ENCODE measurements at places on chromosomes 6 and 20.

DNA sequence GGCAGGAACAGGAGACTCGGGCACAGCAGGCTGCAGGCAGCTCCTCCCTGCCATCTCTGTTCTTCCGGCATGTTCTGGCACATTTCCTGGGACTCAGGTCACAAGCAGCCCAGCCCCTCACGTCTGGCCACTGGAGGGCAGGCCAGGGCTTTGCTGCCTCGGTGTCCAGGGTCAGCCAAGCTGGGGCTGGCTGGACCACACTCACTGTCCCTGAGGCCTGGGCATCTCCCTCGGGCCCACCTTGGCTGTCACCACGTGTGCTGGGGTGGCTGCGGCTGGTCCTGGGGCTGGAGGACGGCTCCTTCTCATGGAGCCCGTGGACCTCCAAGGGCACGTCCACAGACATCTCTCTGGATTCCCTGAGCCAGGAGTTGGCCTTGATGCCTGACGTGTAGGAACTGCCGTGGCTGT lies 18.5 kb downstream of the FRMD1 start:
- no peak for DNase-seq

GRCh38 chr6:135225911-135226310 lies 44.8 kb downstream of the MYB start:
- no peak for DNase-seq

DNA sequence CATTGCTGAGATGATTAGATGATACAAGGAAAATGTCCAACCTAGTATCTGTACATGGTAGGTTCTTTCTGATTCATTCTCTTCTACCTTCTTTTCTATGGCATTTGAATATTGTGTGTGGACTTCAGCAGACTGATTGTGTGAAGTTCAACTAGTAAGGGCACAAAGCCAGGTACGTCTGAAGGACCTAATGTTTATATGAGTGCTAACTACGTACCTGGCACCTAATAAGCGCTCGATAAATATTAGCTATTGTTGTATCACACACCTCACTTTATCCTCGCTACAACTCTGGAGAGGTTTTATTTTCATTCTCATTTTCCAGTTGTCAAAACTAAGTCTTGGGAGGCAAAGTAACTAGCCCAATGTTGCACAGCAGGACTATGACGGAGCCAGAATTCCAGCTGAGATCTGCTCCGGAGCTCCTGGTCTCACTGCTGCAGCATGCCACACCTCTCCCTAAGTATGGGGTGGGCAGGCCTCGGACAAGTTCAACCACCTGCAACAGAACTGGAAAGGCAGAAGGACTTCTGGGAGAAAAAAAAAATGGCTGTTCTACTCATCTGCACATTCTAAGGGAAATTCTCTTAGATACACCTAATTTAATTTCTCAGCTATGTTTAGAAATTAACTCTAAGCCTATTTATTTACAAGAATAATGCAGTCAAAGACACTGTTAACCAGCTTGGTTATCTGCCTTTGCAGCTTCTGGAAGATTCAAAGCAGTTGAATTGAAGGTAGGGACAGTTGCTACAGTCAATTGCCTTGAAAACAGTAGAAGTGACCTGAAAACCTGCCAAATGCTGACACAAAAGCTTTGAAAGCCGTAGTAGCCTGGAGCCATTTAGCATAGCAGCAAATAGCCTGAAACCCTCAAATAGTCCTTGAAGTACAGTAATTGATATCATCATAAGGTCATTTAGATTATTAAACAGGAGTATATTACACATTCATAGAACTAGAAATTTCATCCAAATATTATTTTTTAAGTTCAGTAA lies 165.0 kb downstream of the PDE7B start:
- no peak for DNase-seq

GRCh38 chr6:158668707-158669103 lies 18.9 kb downstream of the SYTL3 start:
- DNase-seq: no peak

DNA sequence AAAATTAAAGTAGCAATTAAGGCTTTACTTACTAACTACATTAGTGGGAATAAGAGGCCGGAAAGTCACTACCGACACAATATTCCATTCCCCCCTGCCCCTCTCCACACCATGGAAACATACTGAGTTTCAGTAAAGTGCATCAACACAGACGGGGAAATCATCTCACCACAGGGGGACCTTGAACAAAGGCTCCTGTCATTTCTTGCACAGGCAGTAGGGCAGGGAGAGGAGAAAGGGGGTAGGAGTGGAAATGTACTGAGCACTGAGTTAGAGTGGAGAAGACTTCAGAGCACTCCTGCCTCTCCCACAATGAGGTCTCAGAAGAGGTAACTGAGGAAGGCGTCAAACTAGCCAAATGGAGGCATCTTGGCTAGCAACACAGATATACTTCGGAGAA lies 1426.9 kb upstream of the EYS start:
- no peak for DNase-seq

DNA sequence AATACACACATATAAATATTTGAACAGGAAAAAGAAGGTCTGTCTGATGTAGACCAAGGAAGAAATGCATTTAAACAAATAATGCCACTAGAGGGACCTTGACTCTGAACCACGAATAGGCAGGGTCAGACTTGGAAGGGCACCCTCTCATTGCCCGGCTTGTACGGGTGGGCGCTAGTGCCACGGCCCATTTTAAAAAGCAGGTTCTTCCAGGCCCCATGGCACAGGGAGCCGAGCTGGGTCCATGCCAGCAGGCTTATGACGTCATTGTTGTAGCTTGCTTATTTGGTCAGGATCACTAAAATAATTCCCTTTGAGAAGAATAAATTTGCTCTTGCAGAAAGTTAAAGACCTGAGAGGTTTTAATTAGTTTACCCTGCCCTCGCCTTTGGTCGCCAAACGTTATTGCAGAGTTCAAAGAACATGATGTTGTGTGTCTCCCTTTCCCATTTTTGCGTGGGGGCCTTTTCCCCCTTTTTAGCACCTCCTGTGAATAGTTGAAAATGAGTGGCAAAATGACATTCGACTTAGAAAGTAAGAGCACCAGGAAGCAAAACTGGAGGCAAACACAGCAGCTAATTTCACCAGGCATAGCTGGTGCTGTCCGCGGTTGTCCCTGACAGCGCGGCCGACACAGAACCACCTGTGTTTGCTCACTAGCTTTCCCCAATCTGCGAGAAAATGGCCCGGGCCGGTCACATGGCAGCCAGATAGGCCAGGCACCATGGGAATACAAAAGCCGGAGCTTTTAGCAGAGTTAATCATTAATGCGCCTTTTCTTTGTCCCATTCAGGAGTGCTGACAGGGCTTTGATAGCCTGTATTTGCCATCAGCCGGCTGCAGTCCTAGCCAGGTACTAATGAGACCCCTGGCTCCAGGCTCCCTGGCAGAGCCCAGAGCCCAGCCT lies 93.8 kb downstream of the FOXA2 start:
- no peak for DNase-seq

DNA sequence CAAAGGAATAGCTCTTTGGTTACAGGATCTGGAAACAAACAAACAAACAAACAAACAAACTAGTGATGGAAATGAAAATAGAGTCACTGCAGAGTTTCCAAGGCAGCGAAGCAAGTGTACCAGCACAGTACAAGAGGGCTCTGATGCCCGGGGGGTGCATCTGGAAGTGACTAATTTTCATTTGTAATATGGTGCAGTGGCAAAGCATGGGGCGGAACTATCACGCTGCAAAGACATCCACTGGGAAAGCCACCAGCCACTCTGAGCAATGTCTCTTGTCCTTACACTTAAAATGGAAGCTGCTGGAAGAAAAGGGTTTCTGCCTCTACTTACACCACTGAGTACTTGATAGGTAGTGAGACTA lies 44.4 kb upstream of the NEDD9 start:
- no peak for DNase-seq

DNA sequence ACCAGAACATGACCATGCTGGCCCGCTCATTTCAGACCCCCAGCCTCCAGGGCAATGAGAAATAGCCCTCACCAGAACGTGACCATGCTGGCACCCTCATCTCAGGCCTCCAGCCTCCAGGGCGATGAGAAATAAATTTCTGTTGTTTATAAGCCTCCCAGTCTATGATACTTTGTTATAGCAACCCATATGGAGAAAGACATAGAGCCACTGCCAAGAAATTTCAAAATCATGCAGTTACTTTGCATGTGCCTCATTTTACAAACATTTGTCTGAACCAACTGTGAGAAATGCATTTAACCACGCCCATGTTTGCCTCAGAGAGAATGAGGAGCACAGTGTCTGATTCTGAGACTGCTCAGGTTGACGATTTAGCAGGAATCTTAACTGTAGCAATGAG lies 15.5 kb downstream of the CYP39A1 start:
- no peak for DNase-seq

GRCh38 chr6:66897576-66897975 lies 1190.5 kb upstream of the EYS start:
- peak; percentile 25 for DNase-seq

GRCh38 chr20:48684501-48685041 lies 143.2 kb downstream of the PREX1 start:
- DNase-seq: no peak

GRCh38 chr20:43542161-43542560 lies 16.7 kb upstream of the SGK2 start:
- DNase-seq: no peak

- DNase-seq: no peak
Observed at GRCh38 chr6:21325201-21325856, 268.2 kb upstream of the SOX4 start.

GRCh38 chr20:22762576-22763256 lies 178.3 kb upstream of the FOXA2 start:
- no peak for DNase-seq

DNA sequence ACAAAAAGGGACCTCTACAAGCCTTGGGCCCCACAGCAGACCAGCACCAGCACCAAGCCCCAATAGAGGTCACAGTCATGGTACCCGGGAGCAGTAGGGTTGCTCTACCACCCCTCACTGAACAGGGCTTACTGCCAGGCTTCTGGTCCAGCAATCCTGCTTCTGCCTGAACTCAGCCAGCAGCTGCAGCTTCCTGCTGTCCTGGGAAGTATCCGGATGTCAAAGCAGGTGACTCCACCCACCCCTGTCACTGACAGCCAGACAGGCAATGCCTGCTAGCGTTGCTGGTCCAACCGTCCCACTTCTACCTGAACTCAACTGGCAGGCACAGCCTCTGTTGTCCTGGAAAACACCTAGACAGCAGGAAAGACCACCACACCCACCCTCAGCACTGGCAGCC lies 47.0 kb upstream of the PCSK2 start:
- DNase-seq: no peak

DNA sequence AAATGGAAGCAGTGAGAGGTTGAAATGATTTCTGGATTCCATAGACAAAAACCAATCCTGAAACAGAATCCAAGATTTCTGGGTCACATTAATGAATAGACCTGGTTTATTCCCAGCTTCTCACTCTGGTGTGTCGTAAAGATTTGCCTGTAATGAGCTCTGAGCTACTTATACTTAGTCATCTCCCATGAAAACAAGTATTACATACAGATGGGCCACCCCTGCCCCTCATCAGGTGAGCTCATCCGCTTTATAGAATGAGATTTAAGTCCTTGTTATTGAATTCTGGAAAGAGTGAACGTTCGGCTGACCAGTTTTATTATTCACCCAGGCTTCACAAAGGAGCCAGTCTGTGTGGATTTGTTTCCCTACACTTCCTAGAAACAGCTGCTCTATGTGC lies 47.1 kb upstream of the TMEM181 start:
- no peak for DNase-seq

- no peak for DNase-seq
Observed at GRCh38 chr6:127857051-127857637, 43.7 kb downstream of the THEMIS start.

DNA sequence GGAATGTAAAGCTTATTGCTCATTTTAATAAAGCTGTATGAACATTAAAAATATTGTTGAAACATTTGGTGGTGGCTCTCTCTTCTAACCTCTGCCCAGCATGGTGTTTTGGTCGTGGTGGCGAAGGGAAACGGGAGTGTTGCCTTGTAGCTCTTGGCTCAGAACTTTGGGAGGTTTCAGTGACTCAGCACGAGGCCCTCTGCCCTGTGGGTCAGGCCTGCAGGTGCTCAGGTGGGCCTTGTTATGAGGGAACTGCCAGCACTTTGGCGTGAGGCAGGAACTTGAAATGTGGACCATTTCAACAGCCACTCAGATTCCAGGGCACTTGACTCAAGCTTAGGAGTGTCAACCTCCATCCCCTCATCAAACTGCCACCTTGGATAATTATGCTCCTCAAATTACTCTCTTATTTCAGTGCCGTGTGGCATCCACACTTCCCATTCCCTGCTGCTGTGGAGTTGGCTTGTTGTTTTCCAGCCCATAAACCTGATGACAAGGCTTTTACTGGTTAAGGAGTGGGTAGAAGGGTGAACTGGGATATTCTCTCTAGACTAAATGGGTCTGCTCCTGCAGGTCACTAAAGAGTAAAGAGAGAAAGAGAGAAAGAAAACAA lies 36.3 kb downstream of the PRDM1 start:
- DNase-seq: no peak

DNA sequence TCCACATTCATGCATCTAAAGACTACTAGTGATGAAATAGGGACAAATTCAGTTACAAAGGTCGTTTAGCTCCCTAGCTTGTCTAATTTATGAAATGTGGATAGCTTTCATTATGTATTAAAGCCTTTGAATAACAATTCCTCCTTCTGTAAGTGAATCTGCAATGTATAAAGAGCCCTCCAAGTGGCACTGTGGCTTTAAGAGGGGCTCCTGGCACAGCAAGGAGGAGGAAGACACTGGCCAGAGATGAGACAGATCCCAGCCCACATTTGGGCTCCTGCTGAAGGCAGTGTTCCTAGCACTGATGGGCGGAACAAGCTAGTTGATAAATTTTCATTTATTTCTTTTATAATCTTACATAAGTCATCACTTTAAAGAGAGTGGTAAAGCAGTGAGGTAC lies 17.6 kb upstream of the FUCA2 start:
- no peak for DNase-seq

GRCh38 chr6:150088481-150089154 lies 19.7 kb upstream of the ULBP3 start:
- no peak for DNase-seq

DNA sequence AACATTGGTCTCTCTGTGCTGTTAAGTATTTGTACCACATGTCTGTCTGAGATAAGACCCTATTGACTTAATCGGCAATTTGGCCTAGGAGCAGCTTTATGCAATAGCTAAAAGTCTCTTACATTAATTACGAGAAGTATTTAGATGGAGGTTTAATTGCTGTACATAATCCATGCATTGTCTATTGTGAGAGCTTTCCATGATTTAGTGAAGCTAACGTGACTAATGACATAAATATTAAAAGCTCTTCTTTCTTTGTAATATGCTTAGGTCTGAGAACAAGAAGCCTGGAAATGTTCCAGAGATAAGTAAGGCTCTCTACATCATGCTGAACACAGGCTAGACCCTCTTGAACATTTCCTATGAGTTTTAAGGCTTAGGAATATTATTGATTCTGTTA lies 32.7 kb upstream of the FAM83B start:
- no peak for DNase-seq

DNA sequence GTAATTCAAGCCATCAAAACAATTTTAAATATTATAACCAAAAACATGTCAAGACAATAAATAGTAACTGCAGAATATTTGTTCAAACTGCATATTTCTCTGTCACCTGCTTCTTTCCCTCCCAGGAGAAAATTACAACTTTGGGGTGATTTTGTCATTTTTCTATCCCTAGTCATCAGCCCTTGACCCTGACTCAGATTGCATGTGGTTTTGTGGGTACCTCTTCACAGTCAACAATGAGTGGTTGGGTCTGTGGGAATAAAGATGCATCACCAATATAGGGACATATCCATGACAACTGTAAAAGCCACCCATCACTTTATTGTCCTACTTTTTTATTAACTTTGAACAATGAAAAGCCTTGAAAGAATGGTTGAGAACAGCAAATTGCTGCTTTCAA lies 7.3 kb downstream of the COL10A1 start:
- no peak for DNase-seq
